GM12878 (cell line): ENCODE measurements at places on chromosomes 5 and 9. TPM values are rescaled to one million over a fixed set of nuclear protein-coding genes. Genes with fewer than 3 reads are reported as not detected.

Gene PLAC8L1
- not detected in 2 replicates for total RNA-seq

DNA sequence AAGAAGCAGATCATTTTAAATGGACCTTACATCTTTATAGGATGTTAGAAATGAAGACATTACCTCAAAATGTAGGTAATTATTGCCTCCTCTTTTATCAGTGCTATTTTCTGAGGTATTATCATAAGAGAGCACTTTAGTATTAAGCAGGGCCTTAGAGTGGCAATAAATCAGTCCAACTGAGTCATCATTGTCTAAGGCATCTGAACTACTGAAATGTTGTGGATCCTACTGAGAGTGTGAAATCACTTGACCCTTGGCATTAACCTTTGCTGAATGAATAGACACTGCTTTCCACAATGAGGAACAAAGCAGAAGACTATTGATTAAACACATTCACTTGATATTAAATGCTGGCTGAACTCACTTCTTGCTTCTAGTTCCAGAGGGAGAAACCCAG, 224.6 kb upstream of the ARRDC3 start:
- no peak for DNase-seq
- H3K4me1 ChIP-seq = no peaks in the 10 kb centered on the region
- H3K36me3 ChIP-seq = no peaks in the 10 kb centered on the region
- H3K27ac ChIP-seq = no peak overlapping the region

DNA sequence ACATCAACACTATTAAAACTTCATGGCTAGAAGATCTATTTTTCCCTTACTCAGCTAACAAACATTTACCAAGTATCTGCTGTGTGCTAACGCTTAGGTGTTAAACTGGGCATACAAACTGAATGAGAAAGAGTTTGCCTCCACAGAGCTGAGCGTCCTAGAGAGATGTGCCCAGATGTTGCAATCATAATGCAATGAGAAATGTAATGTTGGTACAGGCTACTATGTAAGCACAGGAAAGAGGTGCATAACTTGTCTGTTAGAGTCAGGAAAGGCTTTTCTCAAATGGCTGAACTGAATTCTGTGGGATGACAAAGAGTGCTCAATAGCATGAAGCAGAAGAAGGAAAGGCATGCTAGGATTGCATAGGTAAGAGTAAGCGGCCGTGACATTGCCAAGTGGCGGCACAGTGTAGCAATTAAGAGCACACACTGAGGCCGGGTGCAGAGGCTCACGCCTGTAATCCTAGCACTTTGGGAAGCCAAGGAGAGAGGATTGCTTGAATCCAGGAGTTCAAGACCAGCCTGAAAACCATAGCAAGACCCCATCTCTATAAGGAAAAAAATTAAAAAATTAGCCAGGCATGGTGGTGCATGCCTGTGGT, 137.8 kb downstream of the MEF2C start:
- H3K4me1 ChIP-seq = peaks cover 26% of the 10 kb centered on the region
- H3K27me3 ChIP-seq = no peaks in the 10 kb centered on the region
- no peak overlapping the region for H3K4me3 ChIP-seq

GRCh38 chr9:136347472-136348256, 15.9 kb downstream of the DNLZ start:
- no peak for DNase-seq
- no peak overlapping the region for H3K4me3 ChIP-seq
- no peaks in the 10 kb centered on the region for H3K4me1 ChIP-seq
- H3K27me3 ChIP-seq = no peaks in the 10 kb centered on the region; the same call in 1 of the 2 replicates

- H3K4me1 ChIP-seq = no peaks in the 10 kb centered on the region
- no peak overlapping the region for H3K4me3 ChIP-seq
- no peaks in the 10 kb centered on the region for H3K36me3 ChIP-seq
- no peaks in the 10 kb centered on the region for H3K27me3 ChIP-seq
- DNase-seq = no peak
- H3K27ac ChIP-seq = no peak overlapping the region
These were observed 39.4 kb downstream of the KLF9 start for GRCh38 chr9:70374962-70375618.

DNA sequence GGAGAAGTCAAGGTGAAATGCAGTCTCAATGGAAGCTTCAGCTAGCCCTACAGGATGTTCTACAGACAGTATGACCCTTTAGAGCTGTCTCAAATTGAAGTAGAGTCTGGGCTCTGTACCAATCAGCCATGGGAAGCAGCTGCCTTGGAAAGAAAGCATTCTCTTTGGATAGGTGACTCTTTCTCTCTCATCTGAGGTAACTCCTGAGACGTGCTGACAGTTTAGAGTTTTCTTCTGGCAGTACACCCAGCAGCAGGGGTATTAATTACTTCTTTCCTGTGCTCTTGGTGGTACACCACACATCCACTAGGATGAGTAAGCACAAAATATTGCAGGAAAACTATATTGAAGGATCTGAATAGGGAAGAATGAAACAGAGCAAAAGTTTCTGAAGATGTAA, 329.6 kb upstream of the RGMB start:
- H3K27me3 ChIP-seq = no peaks in the 10 kb centered on the region; the same call in 1 of the 2 replicates
- H3K27ac ChIP-seq = no peak overlapping the region
- DNase-seq = no peak
- H3K4me3 ChIP-seq = no peak overlapping the region
- no peaks in the 10 kb centered on the region for H3K4me1 ChIP-seq
- no peaks in the 10 kb centered on the region for H3K36me3 ChIP-seq
